ENCODE measurements at places on chromosomes 3 and 15.

GRCh38 chr3:16124636-16125035 is 49.8 kb upstream of the GALNT15 start:
- no peak for DNase-seq

DNA sequence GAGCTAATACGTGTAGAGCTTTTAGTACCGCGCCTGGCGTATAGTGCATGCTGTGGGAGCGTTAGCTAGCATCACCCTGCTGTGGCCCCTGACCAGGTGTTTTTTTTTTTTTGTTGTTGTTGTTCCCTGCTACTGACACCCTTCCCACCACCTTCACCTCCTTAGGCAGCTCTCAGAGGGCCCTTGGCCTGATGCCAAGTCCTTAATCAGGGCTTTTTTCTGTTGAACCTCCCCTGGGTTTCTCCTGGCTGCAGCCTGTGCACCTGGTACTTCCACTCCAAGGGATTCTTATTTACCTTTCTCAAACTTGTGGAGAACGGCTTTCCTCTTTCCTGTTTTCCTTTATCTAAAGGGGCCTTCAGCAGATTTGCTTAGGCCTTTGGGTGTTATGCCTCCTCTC is 53.3 kb downstream of the SLC7A14 start:
- DNase-seq: no peak

GRCh38 chr3:27800261-27800660 is 78.1 kb upstream of the EOMES start:
- no peak for DNase-seq

DNA sequence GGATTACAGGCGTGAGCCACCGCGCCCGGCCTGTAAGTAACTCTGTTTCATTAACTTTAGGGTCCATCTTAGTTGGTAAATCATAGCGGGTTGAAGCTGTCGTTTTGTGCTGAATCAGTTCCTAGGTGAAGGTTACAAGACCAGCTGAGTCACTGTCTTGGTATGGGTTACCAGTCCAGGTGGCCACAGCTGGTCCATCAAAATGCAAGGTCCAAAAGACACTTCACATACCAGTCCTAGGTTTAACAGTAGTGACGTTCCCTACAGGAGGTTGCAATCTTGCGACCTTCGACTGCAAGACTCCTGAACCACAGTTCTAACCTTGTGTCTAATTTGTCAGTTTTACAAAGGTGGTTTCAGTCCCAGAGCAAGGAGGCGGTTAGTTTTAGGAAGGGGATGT is 160.1 kb upstream of the ATP10A start:
- DNase-seq: no peak

- DNase-seq: no peak
Measured at GRCh38 chr3:124800511-124801258, 70.4 kb downstream of the UMPS start.

DNA sequence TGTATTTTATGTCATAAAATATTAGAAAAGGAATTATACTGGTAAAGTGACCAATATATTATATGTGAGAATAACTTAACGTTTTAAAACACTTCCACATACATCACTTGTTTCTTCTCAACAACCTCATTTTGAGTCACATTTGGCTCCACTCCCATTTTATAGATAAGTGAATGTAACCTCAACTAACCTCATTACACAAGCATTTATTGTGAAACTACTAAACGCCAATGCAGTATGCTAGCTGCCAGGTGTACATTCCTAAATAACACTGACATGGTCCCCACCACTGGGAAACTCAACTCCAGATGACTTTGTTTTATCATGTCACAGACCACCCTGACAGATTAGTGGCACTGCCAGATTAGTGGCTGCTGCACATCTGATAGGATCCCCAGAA is 249.7 kb upstream of the CNTN4 start:
- no peak for DNase-seq

DNA sequence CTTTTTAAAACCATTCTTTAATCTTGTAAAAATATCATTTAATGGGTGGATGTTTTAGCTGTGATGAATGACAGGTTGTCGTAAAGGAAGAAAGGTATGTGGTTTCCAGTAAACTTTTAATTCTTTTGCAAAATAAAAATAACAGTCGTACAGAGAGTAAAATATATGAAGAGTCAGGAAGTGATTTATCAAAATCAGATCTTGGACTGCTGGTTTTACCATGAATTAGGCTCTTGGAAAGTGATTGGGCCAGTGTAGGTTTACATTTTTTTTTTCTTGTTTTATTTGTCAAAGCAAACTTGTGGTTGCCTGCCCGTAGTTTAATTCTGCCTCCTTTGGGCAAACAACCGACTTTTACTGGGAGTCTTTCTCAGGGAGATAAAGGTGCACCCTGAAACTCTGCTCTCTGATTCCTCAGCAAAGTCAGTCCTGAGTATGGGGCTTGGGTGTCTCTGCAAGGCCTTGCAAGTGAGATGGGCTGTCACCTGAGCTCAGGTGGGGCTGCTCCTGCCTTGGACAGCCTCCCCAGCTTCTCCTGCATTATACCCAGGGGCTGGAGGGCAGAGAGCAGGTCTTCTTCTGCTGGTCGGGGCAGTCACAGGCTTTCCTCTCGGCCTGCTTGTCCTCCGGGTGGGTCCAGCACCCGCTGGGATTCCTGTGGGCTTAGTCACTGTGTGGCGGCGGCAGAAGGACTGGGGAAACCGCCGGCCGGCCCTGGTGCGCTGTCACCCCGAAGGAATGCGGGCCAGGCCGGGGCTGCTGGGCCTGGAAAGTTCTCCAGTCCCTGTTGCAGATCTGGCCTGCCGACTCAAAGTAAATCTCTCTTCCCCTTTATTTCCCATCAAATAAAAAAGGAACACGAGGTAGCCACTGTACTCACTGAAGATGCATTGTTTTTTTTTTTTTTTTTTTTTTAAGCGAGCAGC is 79.0 kb downstream of the IGF1R start:
- no peak for DNase-seq

DNA sequence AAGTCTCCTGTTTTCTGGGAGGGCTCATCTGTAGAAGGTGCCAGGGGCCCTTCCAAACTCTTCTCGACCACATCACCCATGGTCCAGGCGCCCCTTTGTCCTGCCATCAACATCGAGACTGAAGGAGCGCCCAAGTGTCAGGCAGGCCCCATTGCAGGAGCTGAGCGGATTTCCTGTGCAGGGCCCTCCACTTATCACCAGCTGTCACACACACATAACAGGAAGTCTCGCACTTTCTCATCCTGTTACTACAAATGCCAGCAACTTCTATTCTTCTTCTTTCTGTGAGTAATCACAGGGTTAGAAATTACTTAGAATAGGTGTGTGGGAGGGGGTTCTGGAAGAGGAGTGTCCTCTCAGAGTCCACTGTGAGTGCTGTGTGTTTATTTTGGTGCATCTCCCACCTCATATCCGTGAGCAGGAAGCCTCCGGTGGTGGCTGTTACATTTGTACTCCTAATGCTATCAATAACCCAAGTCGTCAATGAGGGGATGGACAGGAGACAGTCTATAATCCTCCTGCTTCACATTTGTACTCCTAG is at the start of gene KLHL6:
Gene KLHL6 (minus strand): TSS at position 166 of the 541 bp plus-strand sequence. CDS start 53 bp downstream, at position 113.
- DNase-seq: peak; percentile 48
